ENCODE measurements at places on chromosomes 11 and 22.

DNA sequence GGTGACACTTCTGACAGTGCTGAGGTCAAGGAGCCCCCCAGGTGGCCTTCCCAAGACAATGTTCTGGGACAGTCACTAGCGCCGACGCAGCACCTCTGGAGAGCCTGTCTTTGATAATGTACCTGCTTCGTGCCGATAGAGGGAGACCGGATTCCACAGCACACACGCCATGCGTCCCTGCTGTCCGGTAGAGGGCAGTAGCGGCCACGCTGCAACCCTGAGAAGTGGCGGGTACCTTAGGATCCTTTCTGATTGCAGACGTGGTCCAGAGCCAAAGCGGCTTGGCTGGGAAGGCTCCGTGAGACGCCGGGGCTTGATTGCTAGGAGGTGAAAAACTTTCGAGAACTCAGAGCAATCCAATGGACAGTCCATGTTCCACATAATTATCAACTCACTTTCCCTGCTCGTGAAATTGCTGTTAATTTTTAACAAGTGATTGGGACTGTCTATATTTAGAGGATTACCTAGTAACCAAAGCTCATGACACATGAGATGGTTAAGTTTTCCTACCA lies 11.4 kb upstream of the BARX2 start:
- no peak for DNase-seq

DNA sequence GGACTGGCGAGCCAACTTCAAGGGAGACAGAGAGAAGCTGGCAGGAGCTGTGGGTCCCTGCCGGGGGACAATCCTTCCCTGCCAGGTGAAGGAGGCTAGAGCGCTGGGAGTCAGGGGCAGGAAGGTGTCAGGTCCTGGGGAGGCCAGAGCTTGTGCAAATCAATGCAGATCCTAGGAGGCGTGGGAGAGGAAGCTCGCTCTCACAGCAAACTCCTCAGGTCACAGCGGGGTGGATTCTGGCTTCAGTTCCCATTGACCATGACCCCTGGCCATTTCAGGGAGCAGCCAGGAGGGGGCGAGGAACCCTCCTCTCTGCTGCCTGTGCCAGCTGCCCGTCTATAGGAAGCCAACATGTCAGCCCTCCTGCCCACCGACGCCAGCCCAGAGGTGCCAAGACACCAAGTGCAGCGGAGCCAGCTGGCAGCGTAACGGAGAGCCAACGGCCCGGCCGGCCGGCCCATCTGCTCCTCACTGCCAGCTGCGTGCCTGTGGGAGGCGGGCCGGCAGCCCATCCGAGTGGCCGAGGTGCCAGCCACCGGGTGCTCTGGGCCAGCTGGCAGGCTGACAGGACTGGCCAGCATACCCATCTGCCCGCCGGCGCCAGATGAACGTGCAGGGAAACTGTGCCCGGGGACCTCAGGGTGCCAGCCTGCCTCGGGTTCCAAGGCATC lies 374.8 kb downstream of the MIAT start:
- DNase-seq = peak; percentile 11

DNA sequence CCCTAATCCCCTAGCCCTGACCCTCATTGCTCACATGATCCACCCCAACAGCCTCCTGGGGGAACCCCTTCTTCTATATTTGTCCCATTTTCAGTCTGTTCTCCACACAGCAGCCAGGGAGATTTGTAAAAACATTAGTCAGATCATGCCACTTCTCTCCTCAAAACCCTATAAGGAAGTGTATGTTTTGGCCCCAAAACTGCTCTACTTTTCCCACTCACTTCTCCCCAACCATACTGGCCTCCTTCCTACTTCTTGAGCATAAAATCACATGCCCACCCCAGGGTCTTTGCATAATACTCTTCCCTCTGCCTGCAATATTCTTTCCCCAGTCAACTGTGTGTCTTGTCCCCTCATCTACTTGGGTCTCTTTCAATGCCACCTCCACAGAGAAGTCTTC lies 4.7 kb upstream of the SLC22A12 start:
- no peak for DNase-seq

GRCh38 chr11:66004186-66004585 lies 1.9 kb downstream of the BANF1 start:
- no peak for DNase-seq

DNA sequence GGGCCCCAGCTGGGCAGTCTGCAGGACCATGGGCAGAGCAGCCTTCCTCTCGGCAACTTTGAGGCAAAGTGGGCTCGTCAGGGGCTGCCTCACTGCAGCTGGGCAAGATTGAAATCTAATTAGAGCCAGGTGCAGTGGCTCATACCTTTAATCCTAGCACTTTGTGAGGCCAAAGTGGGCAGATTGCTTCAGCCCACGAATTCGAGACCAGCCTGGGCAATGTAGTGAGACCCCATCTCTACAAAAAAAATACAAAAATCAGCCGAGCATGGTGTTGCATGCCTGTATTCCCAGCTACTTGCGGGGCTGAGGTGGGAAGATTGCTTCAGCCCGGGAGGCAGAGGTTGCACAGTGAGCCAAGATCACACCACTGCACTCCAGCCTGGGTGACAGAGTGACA lies 34.2 kb downstream of the ARHGAP8 start:
- no peak for DNase-seq

GRCh38 chr11:115501502-115501892 lies 2.7 kb downstream of the CADM1 start:
- DNase-seq = no peak

- no peak for DNase-seq
Measured at GRCh38 chr11:12674571-12674935, 332 bp downstream of the TEAD1 start.

GRCh38 chr11:27085605-27086004 lies 45.0 kb downstream of the BBOX1 start:
- no peak for DNase-seq

DNA sequence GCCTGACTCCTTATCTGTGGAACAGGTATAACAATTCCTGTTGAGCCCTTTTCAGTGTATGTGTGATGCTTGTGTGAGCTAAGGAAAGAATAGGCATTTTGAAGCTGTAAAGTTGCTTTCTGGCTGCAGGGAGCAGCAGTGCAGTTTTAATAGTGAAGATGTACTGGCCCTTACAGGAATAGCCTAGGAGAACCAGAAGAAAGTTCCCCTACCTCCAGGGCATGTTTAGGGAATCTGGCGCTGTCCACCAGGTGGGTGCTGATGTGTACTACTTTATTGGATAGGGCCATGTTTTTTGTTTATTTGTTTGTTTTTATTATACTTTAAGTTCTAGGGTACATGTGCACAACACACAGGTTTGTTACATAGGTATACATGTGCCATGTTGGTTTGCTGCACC lies 11.5 kb downstream of the BMAL1 start:
- no peak for DNase-seq

DNA sequence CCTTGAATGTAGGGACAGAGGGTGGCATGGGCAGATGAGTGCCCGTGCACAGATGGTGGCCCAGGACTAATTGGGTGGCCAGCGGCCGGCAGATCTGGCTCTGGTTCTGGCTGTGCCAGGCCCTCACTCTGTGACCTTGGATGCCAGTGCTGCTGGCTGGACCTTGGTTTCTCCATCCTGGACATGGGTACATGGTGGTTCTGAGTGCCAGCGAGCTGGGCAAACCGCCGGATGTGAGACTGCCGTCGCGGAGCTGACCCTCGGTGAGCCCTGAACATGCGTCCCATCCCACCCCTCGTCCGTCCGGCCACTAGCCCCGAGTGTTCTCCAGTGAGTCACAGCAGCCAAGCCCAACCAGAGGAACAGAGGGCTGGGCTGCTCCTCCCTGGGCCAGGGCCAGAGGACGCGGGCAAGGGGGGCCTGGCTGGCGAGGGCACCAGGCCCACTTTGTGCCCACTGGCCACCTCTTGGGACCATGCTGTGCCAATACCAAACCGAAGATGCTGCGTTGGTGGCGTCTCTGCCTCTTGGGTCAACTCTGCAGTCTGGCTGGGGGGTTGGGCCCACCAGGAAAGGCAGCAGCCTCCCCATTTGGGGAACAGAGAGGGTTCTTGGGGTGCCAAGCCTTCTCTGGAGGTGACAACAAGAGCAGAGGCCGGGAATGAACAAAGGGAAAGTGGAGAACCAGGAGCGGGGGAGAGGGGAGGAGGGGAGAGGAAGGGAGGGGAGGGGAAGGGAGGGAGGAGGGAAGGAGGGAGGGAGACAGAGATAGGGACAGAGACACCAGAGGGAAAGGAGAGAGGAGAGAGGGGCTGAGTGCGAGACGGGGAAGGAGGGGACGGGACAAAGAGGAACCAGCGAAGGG lies 10.7 kb downstream of the LSP1 start:
- DNase-seq = peak; percentile 74

DNA sequence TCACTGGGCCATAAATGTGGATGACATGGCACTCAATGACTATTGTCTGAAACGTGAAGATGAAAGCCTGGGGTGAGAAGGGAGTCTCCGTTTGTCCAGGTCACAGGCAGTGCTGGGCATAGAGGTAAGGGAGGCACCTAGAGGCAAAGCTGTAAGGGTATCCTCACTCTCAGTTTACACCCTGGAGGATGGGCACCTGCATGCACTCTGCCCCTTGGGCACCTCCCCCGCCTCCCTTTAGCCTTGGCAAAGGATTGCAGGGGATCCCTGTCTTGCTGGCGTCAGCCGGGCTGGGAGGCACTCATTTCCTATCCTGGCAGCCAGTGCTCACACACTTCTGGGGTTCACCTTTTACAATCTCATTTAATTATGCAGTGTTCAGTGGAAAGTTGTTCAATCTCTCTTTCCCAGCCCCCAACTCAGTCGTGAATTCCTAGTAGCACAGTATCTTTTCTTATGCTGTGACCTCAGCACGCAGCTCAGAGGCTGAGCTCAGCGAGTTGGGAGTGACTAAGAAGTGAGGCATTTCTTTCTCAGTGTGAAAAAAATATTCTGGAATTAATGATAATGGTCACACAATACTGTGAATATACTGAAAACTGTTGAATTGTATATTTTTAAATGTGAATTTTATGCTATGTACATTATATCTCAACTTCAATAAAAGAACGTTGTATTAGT lies 866.6 kb downstream of the BRD1 start:
- DNase-seq = no peak

- no peak for DNase-seq
Measured at GRCh38 chr11:90349731-90350130, 126.9 kb upstream of the CHORDC1 start.

GRCh38 chr22:47310601-47311000 lies 548.2 kb downstream of the TBC1D22A start:
- no peak for DNase-seq

GRCh38 chr22:19798891-19799293 lies 38.3 kb downstream of the TBX1 start:
- DNase-seq = no peak

GRCh38 chr11:1006762-1007161 lies 29.8 kb downstream of the MUC6 start:
- DNase-seq = no peak

DNA sequence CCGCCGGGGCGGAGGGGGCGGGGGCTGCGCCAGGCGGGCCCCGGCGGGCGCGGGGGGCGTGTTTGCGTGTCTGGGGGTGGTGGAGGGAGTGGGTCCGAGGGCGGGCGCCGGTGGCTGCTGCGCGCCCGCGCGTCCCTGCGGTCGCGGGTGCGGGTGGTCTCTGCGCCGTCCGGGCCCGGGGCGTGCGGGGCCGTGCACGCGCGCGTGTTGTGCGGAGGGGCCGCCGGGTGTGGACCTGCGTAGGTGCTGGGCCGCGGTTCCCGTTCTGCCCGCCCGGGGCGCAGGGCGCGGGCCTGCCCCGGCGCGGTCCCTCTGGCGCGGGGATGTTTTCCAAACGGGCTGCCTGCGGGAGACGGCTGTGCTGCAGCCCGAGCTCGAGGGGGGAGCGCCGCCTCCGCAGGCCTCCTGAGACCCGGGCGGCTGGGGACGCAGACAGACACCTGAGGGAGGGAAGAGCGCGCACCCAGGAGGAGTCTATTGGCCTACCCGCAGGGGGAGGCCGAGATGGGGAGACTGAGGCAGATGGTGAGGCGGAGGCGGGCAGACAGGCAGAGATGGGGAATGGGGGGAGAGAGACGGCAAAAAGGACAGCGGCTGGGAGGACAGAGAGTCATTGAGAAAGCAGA lies 442 bp downstream of the PELI3 start:
- DNase-seq = no peak

- DNase-seq = no peak
Measured at GRCh38 chr11:100632941-100633452, 54.1 kb upstream of the ARHGAP42 start.

GRCh38 chr11:19794161-19794560 lies 81.5 kb downstream of the NAV2 start:
- DNase-seq = no peak

DNA sequence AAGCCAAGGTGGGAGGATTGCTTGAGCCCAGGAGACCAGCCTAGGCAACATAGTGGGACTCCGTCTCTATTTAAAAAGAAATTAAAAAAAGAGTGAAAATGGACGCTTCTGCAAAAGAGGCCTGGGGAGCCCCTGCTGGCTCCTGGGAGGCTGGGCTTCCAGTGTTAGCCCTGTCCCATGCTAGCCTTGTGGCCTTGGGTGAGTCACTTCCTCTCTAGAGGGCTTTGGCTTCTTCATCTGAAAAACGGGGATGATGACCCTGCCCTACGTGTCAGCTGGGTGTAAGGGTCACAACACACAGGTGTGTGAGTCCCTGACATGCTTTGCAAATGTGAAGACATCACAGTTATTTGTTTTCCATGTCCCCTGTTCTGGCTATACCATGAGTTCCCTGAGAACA lies 32.8 kb downstream of the FAM227A start:
- no peak for DNase-seq

- DNase-seq = no peak
Measured at GRCh38 chr11:12330485-12331231, 46.7 kb upstream of the PARVA start.

GRCh38 chr11:76574406-76574805 lies 96.1 kb downstream of the LRRC32 start:
- no peak for DNase-seq

DNA sequence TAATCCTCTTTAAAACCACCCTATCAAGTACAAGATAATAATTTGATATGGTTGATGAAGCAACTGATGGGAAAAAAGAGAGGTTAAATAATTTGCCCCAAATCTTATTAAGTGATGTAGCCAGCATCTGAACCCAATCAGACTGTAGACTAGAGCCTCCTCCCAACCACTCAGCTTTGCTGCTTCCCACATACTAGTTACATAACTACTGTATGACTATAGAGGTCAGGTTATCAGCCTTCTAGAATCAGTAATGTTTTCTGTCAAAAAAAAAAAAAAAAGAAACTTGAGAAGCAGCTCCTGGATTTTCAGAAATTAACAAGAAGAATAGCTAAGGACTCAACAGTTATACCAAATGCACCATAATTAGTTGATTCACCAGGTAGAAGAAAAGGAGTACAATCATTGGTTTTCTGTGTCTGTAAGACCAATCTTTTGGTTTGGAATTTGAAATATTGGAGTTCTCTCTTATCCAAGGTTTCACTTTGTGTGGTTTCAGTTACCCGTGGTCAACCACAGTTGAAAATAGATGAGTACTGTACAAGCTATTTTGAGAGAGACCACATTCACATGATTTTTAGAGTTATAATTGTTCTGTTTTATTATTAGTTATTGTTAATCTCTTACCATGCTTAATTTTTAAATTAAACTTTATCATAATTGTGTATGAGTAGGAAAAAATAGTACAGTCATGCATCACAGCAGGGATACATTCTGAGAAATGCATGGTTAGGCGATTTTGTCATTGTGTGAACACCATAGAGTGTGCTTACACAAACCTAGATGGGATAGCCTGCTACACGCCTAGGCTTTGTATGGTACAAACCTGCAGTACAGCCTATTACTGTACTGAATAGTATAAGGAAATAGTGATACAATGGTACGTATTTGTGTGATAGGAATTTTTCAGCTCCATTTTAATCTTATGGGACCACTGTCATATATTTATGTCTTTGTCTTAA lies 72.2 kb downstream of the PDHX start:
- no peak for DNase-seq

Data from thoracic aorta (tissue), 2 donors.